ENCODE measurements at places on chromosomes 16 and 17.

GRCh38 chr17:69086641-69087040 is 25.9 kb upstream of the ABCA9 start:
- DNase-seq: no peak

GRCh38 chr17:6072611-6073010 is 2.4 kb downstream of the WSCD1 start:
- no peak for DNase-seq

DNA sequence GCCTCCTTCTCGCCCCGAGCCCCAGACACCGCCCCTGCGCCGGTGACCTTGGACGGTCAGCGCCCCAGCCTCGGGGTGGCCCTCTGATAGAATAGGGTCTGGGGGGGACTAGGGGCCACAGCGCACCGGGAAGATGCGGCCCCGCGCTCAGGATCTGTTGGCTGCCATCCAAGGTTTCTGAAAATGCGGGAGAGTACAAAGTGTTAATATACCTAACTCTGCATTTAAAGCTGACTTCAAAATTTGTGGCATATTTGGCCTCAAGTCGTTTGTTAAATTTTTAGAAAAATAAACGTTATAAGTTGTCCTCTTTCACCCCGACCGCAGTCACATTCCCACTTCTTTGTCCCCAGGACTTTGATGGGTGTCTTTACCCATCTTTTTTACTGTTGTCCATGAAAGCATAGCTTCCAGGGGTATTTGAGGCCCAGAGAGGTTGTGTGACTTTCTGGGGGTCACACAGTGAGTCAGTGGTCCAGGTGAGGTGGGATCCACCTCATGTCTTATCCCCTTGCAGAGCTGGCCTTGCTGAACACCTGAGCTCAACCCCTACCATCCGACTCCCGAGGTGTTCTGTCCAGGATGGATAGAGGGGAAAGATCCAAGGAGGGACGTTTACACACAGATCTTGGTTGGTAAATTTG is 796 bp downstream of the NT5M start:
- no peak for DNase-seq

DNA sequence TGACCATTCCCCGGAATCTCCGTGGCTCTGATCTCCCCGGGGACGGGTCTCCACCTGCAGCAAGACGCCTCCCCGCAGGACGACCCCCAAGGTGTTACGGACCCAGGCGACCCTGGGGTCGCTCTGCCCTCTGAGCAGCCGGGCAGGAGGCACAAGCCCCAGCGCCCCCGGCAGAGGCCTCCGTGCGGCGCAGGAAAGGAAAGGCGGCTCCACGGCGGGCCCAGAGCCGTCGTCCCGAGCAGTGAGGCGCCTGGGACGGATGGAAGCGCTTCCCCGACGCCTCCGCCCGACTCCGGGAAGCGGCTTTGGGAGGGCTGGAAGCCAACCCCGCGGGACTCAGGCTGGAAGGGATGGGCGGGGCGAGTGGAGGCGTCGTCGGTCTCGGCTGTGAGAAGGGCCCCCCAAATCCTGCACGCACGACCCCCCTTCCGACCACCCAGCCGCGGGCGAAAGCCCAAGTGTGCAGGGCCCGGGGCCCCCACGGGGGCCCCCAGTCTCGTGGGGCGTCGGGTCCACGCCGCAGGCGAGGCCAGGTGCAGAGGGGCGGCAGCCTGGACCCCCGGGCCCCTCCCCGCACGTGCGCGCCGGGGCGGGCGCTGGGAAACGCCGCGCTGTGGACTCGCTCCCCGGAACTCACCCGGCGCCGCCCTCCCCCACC is 32.7 kb upstream of the RPH3AL start:
- peak; percentile 63 for DNase-seq

DNA sequence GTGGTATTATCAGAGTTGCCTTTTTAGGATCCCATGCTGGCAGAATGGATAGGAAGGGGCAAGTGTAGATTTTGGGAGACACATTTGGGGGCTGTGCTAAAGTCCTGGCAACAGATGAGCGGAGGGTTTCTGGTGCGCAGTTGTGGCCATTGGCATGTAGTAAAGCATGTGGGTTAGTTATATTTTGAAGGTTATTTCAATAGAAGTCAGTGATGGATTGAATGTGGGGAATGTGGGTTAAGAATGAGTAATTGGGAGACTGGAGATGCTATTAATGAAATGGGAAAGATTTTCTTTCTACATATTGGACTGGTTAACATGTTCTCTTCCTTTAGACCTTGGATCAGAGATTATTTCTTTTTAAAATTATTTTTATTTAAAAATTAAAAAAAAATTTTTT is 10.0 kb downstream of the DUS2 start:
- DNase-seq: no peak

GRCh38 chr16:88906535-88907105 is 40.2 kb upstream of the PABPN1L start:
- DNase-seq: no peak
